ENCODE measurements at places on chromosomes 5 and 9.

DNA sequence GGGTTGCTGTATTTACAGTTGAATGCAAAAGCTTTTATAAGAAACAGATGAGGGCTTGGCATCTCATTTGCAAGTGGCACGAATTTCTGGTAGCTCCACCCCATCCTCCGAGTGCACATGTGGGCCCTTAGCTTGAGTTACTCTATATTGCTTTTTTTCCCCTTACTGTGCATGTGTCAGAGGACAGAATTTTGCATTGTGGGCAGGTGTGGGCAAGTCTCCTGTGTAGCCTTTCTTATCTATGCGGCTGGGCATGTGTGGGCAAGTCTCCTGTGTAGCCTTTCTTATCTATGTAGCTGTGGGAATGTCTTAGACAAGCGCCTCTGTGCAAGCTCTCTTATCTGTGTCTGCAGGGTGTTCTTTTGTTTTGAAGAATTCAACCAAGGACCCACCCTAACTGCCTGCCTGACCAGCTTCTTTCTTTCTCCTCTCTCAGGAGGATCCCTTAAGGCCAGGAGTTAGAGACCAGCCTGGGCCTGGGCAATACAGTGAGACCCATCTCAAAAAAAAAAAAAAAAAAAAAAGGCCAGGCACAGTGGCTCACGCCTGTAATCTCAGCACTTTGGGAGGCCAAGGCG is 34.1 kb upstream of the SIL1 start:
- peak; percentile 75 for DNase-seq

GRCh38 chr5:111379391-111379816 is 132.9 kb downstream of the STARD4 start:
- no peak for DNase-seq

DNA sequence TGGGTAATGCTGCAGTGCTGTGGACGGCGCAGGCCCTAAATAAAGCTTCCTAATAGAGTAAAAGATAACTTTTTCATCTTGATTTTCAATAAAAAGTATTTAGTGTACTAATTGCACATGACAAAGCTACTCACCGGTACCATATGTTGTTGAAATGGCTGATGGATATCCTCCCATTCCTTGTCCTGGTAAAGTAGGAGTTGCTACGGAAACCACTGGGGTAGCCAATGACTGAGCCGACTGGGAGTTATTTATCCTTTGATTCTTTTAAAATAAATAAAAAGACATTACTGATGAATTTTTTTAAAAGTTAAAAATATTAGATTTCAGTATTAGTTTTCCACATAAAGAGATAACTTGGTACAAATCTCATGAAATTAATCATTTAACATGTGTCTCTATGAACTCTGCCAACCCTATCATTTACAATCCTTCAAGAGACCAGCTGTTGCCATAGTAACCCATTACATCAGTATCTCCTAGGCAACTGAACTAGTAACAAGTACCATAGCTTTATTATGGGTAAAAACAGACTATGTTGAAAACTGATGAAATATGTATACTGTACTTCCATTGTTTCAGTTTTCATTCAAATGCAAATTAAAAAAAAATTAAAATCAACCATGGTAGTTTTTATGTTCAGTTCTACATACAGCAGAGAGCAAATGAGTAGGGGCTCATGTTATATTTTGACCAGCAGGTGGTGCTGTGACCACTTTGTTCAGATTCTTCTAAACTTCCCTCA is 153.7 kb downstream of the MEF2C start:
- peak; percentile 61 for DNase-seq

- DNase-seq, result no peak
Observed at GRCh38 chr5:44632344-44632743, 176.4 kb upstream of the MRPS30 start.

DNA sequence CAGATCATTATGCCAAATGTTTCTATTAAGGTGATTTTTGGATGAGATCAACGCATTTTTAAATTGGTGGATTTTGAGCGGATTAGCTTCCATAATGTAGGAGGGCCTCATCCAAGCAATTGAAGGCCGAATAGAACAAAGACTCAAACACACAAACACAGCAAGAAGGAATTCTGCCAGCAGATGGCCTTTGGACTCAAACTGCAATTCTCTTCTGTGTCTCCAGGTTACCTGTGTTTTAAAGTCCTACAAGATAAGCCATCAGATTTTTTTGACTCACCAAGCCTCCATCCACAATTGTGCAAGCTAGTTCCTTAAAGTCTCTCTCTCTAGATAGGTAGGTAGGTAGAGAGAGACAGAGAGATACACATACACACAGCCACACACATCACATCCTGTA is 25.5 kb downstream of the CDH6 start:
- no peak for DNase-seq

DNA sequence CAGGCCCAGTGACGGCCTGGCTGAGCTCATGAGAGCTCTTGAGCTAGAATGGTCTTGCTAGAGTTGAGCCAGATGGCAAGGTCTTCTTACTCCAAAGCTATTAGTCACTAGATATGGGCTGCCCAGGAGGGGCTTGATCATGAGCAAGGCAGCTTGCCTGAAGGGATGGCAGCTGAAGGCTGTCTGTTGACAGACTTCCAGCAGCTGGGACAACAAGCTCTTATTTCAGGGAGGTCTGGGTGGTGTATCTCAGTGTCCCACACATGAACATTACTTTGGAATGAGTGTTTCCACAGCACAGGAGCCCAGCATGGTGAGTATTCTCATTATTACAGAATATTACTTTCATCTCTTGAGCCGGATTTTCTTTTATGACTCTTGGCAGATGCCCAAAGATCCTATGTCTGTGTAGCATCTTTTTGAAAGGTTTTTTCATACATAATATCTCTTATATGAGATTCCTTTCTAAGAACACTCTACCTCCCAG is 414.1 kb downstream of the ARHGEF28 start:
- peak; percentile 19 for DNase-seq

DNA sequence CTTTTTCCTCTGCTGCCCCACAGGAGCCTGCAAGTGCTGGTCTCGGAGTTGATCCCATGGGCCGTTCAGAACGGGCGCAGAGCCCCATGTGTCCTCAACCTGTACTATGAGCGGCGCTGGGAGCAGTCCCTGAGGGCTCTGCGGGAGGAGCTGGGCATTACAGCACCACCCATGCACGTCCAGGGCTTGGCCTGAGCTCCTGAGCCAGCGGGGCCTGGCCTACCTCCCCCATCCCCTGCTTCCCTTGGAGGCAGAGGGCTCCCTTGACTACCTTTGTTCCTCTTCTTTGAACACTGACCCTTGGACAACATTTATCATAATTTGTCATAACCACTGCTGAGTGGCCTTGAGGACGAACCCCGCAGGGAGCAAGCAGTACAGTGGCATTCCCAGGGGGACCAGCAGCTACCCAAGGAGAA is 6.9 kb upstream of the SLC27A4 start:
- DNase-seq, result no peak

DNA sequence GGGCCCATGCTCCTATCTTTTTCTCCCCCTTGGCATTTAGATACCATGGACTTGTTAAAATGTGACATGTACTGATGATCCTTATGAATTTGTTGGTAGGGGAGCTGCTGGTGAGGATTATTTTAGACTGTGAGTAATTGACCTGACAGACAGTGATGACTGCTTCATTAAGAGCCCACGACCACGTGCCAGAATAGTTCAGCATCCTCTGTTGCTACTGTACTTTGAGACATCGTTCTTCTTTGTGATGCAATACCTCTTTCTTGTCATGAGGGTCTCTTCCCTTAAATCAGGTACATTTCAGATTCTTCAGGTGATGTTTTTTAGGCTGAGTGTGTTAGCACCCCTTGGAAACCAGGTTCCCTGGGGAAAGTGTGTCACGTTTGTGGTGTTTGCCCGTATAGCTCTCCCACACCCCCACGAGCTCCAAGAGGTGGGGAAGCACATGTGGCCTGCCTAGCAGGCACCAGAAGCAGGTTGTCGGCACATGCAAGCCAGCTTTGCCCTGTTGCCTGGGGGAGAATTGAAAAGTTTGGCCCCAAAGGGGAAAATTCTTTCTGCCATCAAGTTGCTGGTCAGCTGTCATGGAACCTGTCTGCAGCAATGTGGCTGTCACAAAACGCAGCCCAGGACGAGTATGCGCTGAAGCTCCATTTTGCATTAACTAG is 25.1 kb downstream of the QRFP start:
- no peak for DNase-seq

DNA sequence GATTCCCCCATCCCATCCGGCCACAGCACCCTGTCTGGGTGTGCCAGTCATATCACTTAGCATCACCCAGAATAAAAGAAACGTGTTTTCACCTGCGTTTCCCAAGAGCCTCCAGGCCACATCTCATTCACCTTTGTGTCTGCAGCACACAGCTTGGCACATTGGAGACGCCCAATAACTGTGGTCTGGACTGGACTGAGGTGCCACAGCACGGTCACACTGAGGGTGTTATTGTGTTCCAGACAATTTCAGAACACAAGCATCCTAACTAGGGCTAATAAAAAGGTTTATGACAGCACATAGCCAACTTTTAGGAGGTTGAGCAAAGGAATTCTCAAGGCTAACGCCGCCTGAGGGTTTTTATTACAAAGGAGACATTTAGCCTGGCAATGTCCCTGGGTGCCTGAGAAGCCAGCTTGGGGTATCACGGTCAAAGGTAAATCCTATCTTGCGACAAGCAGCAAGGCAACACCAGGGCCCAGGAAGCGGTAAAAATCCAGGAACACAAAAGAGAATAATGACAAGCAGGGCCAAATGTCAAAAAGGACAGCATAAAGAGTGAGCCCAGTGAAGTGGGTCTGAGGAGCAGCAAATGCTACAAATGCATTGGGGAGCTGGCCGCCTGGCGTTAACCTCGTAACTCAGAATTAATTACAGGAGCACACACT is 3.4 kb downstream of the EPB41L4B start:
- no peak for DNase-seq

DNA sequence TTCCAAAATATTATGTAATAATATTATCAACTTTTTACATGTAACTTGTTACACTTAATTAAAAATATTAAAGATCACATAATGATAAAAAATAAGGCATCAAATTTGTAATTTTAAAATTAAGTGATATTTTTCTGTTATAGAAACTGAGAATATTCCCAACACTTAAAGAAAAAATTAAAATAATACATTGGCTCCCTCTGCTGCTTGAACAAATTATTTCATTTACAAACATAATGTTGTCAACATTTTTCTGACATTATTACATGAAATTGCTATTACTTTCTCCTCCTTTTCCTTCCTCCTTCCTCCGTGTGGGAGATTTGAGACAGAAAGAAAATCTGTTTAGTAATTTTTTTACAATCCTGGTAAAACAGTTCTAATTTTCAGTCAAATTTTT is 42.3 kb downstream of the RNF180 start:
- no peak for DNase-seq

DNA sequence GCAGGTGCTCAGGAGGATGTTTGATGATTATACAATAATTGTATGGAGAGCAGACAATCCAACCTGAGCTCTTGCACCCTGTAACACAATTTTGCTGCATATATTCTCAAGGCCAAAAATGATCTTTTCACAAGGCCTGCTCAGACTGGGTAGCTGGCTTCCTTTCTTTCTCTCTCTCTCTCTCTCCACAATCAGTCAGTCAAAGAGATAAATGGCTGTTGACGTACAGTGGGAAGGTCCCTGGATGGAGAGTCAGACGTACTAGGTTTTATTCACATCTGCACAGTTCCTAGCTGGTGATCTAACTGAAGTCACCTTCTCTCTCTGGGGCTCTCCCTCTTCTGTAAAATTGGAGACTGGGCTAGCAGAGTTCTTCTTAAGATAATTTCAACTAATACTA is 19.8 kb downstream of the SLC36A2 start:
- no peak for DNase-seq

- no peak for DNase-seq
Observed at GRCh38 chr9:129307227-129307970, 129.3 kb upstream of the IER5L start.

DNA sequence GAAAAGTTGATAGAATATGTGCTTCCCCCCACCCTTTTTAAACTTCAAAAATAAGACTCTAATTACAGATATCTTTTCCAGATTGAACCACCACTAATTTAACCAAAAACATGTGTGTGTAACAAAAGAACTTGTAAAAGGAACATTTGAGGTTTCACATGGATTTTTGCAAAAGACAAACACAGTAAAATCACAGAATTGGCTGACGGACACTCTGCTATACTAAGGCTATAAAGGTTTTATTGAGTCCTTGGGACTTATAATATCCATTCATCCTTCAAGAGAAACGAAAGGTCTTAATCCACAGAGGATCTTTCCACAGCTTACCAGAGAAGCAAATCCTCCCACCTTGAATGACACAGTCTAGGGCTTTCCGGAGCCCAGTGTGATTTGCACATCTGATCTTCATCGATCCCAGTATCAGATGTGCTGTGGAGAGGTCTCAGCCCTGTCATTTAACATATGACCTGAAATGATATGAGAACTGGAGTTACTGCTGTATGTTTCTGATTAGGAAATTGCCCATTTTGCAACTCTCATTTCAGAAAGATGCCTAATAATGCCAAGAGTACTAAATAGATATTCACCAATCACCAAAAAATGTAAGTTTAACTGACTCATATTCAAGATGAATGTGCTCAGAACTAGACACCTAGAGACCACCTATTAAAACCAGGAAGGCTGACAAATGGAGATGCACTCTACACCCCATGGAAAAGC is 256.5 kb upstream of the FBXL7 start:
- no peak for DNase-seq

GRCh38 chr5:97043511-97043910 is 98.9 kb downstream of the LIX1 start:
- no peak for DNase-seq

- DNase-seq, result no peak
Observed at GRCh38 chr5:96124589-96124988, 162.9 kb upstream of the ELL2 start.

DNA sequence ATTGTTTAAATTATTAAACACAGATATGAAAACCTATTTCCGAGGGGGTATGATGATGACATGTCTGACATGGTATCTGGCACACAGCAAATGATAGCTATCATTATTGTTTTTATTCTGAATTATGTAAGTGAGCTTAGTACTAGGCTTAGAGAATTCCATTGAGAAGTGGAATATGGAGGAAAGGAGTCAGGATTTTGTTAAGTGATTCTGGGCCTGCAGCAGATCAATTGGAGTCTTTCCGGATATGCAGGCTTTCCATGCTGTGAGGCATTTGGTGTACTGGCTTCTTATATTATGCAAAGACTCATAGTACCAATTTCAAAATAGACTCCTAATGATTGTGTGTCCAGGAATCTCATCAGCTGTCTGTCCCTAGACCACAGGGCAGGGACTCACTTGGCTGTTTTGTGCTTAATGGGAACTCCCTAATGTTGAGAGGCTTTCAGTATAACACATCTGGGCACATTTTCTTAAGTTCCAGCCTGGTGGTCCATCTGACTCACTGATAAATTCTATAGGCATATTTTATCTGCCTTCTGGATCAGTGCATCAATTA is 180.0 kb upstream of the KLF9 start:
- no peak for DNase-seq

DNA sequence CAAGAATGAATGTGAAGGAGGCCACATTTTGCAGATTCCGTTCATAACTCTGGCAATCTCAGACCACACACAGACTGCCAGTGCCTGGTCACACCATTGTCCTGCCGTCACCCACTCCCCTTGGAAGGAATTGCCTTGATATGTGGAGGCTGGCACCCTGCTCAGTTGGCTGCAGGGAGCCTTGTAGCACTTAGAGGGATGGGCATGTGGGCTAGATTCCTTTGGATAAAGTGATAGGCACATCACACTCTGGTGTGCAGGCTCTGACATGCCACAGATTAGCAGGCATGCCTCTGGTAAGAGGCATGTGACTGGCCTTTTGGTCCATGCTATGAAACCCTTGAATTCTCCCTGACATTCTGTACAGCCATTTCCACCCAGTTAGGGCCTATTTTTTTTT is 254.6 kb upstream of the PIK3R1 start:
- no peak for DNase-seq

Data from HFF-Myc (cell line).